ENCODE measurements at places on chromosomes 13 and 19.

DNA sequence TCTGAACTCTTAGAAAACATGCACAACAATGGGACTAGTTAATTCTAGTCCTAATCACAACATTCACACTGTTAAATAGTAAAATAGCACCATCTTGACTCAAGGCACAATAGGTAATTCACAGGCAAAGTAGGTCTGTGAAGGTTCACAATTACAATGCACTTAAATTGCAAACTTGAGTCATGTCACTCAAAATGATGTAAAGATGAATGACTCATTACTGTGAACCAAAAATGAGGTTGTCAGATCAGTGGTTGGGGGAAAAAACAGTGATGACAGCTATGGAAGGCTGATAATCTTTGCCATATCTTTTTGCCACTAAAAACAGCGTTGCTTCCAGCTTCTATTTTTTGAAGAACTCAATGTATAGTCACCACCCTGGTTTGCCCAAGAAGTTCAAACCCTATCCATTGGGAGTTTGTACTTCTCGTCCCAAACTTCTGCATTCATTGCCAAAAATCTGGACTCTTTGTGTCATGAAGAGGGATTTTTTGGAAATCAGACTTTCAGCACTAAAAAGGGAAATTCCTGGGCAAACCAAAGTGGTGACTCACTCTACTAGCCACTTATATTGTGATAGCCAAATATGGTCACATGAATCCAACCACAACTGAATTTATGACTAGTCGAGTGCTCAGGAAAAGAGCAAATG lies 200.9 kb upstream of the TMTC4 start:
- H3K4me3 ChIP-seq: no peak overlapping the region
- H3K27ac ChIP-seq: no peak overlapping the region
- no peaks in the 10 kb centered on the region for H3K36me3 ChIP-seq
- H3K27me3 ChIP-seq: no peaks in the 10 kb centered on the region
- H3K4me1 ChIP-seq: no peaks in the 10 kb centered on the region
- no peak for DNase-seq

- H3K27me3 ChIP-seq: no peaks in the 10 kb centered on the region
- peak; percentile 69 for DNase-seq
- H3K36me3 ChIP-seq: no peaks in the 10 kb centered on the region
- H3K27ac ChIP-seq: no peak overlapping the region
- no peaks in the 10 kb centered on the region for H3K4me1 ChIP-seq
Observed at GRCh38 chr13:27481766-27482165, 31.4 kb upstream of the MTIF3 start.

DNA sequence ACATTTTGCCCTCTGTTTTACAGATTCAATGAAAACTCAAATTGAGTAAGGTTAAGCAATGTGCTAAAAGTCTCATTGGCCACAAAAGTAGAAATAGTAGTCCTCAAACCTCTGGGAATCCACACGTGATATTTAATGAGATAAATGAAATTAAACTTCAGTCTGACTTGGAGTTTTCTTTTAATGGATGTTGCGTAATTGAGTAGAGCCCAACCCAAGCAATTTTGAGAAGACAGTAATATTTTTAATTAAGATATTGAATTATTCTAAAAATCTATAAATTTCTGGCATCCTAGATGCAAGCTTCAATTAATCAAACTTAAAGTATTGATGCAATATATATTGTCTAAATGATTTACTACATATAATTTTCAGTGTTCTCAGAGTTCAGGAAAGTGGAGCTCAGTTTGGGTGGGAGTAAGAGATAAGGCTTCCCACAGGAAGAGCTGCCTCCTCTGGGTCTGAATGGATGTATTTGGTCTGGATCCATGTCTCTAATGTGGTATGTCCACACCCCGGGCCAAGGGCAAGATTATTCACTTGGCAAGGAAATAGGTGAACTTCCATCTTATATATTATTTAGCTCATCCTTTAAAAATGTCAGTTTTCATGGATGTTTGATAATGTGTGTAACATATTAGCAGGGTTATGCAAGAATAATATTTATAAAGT lies 6.9 kb downstream of the MBNL2 start:
- DNase-seq: no peak
- no peaks in the 10 kb centered on the region for H3K36me3 ChIP-seq
- H3K27me3 ChIP-seq: no peaks in the 10 kb centered on the region
- no peak overlapping the region for H3K4me3 ChIP-seq

DNA sequence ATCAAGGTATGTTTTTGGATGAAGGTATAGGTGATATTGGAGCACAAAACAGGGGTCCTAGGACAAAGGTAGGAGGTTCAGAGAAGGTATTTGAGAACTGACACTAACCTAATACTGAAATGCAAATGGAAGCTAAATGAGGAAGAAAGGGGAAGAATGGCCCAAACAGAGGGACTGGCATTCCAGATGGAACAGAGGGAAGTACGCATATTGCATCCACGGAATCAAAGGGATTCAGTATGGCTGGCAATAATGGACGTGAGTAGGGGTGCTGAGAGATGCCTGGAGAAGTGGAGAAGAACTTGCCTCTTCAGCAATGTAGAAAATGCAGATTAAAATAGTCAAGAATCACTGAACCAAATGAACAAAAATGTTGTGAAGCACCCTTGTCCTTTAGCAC lies 283.5 kb upstream of the DACH1 start:
- DNase-seq: no peak
- H3K36me3 ChIP-seq: no peaks in the 10 kb centered on the region
- H3K27ac ChIP-seq: no peak overlapping the region

GRCh38 chr19:8163759-8164158 lies 14.4 kb upstream of the FBN3 start:
- no peak for DNase-seq
- no peaks in the 10 kb centered on the region for H3K4me1 ChIP-seq
- no peak overlapping the region for H3K4me3 ChIP-seq
- no peaks in the 10 kb centered on the region for H3K27me3 ChIP-seq
- H3K27ac ChIP-seq: peak overlapping the region; percentile 1

GRCh38 chr19:43667126-43667875 lies 2.7 kb downstream of the PLAUR start:
- H3K27me3 ChIP-seq: no peaks in the 10 kb centered on the region
- no peaks in the 10 kb centered on the region for H3K36me3 ChIP-seq
- peak overlapping the region; percentile 95 for H3K27ac ChIP-seq
- H3K4me3 ChIP-seq: no peak overlapping the region

DNA sequence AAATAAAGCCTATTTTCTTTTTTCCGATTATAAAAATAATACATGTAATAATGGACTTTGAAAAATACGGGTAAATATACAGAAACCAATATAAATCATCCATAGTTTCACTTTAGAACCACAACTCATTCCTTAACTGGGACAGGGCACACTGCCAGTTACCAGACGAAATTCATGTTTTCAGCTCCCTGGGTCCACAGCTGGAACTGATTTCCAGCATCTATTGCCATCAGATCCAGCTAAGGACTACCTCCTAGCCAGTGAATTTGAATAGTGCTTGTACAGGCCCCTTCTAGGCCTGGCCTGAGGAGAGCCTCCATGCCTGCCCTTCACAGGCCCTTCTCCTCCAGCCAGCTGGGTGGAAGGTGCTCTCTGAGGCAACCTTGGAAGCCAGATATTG lies 30.0 kb upstream of the ATP12A start:
- H3K27me3 ChIP-seq: no peaks in the 10 kb centered on the region
- no peak overlapping the region for H3K27ac ChIP-seq
- no peaks in the 10 kb centered on the region for H3K36me3 ChIP-seq
- peaks cover 5% of the 10 kb centered on the region for H3K4me1 ChIP-seq
- no peak for DNase-seq

- no peaks in the 10 kb centered on the region for H3K36me3 ChIP-seq
- H3K27ac ChIP-seq: no peak overlapping the region
- H3K27me3 ChIP-seq: no peaks in the 10 kb centered on the region
- H3K4me1 ChIP-seq: no peaks in the 10 kb centered on the region
Observed at GRCh38 chr19:43318203-43318602, 35.3 kb upstream of the CD177 start.

GRCh38 chr13:48892053-48892687 lies 83.5 kb upstream of the FNDC3A start:
- no peaks in the 10 kb centered on the region for H3K27me3 ChIP-seq
- no peaks in the 10 kb centered on the region for H3K4me1 ChIP-seq
- DNase-seq: no peak

- H3K4me1 ChIP-seq: peaks cover 12% of the 10 kb centered on the region
- no peaks in the 10 kb centered on the region for H3K36me3 ChIP-seq
- peak; percentile 72 for DNase-seq
- no peaks in the 10 kb centered on the region for H3K27me3 ChIP-seq
- no peak overlapping the region for H3K27ac ChIP-seq
Observed at GRCh38 chr19:42091300-42091699, 15.3 kb downstream of the ZNF574 start.
